ELF-1 (cell line): ENCODE measurements at places on chromosomes 4 and X.

DNA sequence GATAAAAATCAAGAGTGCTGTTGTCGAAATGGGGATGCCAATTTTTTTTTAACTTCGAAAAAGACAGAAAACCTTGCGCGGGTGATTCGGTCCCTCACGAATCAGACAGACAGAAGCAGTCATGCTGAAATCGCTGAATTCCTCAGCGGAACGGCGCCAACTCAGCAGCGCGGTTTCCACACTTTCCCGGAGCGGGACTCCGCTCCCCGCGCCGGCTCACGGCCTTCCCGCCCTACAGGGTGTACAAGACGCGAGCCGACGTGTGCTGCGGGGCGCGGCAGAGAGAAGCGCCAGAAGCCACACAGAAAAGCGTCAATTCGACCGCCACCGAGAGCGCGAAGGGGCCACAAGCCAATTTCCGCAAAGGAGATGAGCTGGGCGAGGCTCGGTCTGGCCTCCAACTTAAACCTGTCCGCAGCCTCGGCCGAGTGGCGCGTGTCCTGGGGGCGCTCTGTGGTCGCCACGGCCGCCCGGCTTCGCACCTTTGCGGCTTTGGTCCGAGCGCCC, 1.3 kb downstream of the NEXMIF start:
- DNase-seq: no peak

DNA sequence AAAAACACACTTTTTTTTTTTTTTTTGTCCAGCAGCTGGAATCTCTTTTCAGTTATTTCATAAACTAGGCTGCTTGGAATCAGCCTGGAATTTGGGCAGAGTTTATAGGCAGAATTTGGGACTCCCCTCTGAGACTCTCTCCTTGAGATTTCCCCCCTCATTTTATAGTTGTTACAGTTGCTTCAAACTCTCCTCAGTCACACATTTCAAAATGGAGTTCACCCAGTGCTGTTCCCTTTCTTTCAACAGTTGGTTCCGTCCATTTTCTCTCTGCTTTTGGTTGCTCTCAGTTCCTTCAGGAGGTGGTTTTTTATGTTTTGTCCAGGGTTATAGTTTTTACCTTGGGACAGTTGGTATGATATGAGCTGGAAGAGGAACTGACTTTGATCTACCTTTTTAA, 27.5 kb downstream of the NSD2 start:
- no peak for DNase-seq

GRCh38 chrX:78429172-78429571, 101.8 kb upstream of the CYSLTR1 start:
- no peak for DNase-seq

DNA sequence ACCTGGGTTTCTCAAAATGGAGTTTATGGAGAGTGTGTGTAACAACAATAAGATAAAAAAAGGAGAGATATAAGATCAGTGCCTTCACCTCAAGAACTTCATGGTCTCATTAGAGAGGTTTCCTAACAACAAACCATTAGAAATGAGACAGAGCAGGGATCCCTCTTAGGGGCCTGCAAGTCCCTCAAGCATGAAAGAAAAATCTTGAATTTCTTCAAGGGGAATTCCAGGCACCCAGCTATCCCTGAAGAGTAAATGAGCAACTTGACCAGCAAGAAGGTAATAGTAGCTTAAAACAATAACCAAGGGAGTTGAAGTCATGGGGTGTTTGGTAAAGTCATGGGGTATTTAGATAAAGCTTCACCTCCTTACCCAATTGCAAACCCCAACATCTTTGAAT, 49.7 kb upstream of the TLR3 start:
- DNase-seq: no peak

- no peak for DNase-seq
These were observed 73.0 kb upstream of the ZNF518B start for GRCh38 chr4:10530137-10530786.

GRCh38 chrX:118211891-118212816, 95.5 kb upstream of the KLHL13 start:
- no peak for DNase-seq

- DNase-seq: no peak
These were observed 51.9 kb upstream of the XIAP start for GRCh38 chrX:123807835-123808416.

DNA sequence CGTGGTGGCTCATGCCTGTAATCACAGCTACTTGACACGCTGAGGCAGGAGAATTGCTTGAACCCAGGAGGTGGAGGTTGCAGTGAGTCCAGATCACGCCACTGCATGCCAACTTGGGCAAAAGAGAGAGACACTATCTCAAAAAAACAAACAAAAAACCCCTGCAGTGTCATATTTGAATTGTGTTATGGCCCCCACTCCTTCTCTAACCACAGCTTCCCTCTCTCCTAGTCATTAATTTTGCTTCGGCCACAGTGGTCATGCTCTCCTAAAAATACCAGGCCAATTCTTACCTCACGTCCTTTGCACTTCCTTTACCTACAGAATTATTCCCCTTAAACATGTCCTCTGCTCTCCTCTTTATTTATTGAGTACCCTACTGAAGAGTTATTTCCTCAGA, 206.1 kb downstream of the PPP3CA start:
- no peak for DNase-seq

DNA sequence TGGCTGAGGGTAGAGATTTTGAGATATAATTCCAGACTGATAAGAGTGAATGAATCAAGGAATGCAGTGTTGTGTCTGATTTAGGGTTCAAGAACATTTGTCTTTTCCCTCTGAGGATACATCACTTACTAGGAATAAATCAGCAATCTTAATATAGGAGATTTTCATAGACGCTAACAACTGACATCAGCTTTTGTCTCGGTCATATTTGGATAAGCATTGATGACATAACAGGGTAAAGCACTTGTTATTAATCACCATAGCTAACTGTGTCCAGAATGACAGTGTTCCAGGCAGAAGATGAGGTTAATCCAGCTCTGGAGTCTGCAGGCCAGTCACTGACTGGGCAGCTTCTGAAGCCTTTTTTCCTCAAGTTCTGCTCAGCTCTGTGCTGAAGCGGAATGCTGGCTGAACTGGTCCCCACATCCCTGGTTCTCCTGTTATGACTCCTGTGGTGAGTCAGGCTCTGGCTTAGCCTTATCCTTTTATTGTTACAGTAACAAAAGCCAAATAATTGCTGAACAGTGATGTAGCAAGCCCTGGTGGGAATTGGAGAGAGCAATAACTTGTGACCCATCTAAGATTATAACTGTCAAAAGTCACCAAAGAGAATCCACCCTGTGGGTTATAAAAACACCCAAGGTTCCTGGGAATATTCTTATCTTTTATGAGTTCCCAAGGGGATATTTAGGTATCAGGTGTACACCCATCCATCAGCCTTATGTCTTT, 41.8 kb downstream of the FNIP2 start:
- DNase-seq: peak; percentile 65

- DNase-seq: no peak
These were observed 29.3 kb downstream of the WDR1 start for GRCh38 chr4:10087152-10087791.

DNA sequence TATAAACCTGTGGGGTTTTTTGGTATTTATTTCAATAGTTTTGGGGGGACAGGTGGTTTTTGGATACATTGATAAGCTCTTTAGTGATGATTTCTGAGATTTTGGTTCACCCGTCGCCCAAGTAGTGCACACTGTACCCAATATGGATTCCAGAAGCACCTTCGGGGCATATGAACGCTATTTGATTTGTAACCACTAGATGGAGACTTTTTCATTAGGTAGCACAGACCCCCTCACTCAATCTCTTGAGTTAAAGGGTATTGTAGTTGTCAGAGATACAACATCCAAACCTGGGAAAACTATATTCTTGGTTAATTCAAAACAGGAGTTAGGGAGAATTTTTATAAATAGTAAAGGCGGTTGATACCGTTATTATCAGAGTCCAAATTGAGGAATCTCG, 79.8 kb downstream of the SPANXN3 start:
- peak; percentile 14 for DNase-seq
